ENCODE measurements at places on chromosomes 1 and 21.
A peak's percentile ranks its signal among the peaks of the same experiment; 100 is the strongest.

DNA sequence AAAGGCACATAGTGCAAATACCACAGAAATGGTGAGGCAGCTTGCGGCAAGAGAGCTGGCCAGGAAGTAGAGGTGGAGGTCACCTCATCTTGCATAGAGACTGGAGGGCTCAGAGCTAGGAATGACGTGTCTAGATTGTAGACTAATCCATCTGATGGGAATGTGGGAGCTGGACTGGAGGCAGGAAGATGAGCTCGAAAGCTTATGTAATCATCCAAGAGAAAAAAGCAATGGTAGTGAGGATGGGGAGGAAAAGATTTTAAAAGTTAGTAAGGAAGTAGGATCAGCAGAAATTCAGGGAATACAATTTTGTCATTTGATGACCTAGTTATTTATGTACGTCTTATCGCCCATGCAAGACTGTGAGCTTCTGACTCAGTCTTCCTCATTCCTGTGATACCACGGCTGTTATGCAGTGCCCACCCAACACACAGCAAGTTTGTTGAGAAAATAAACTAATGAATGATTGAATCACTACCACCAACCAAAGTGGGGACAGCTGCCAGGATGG lies 123.9 kb downstream of the RRAGC start:
- no peak for DNase-seq

GRCh38 chr1:24440436-24440835 lies 24.8 kb downstream of the NIPAL3 start:
- DNase-seq, result no peak

GRCh38 chr1:212254853-212255363 lies 30.3 kb upstream of the PPP2R5A start:
- no peak for DNase-seq

DNA sequence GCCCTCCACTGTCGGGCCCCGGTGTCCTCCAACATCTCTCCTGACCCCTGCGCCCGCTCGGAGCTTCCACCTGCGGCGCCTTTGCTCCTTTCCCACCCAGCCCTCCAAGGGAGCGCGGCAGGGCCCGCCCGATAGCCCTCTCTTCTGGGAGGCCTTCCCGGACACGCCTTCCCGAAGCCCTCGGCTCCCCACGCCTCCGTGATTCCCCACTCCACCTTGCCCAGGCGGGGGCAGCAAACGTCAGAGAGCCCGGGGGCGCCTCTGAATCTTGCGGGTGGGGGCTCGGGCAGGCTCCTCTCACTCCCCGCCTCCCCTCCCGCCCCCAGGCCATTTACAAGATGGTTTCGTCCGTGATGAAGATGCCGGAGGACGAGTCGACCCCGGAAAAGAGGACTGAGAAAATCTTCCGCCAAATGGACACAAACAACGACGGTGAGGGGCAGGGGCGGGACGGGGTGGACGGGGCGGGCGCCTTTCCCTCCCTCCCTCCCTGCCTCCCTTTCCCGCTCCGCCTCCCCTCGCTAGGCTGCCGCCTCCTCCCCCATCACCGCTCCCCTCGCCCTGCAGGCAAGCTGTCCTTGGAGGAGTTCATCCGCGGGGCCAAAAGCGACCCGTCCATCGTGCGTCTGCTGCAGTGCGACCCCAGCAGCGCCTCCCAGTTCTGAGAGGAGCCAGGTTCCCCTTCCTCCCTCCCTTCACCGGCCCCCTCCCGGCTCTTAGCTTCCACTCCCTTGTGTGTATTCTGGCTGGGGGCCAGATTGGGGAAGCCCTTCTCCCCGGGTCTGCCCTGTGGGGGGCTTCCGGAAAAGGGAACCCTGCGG lies 7.1 kb downstream of the HPCA start:
- DNase-seq, result no peak

DNA sequence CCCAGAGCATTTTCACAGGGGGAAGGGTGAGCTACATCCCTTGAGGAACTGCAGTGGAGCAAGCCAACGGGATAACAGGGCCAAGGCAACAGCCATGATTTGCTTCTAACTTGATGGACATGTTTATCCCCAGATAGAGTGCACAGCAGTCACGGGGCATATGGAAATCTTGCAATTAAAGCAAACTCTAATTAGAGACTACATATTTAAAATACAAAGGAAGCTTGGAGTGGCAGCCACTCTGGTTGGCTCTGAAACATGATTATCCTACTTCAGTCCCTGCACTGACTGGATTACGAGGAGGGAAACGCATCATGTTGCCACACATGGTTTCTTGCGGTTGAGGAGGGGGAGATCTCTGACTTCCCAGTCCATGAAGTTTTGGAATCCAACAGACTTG lies 60.8 kb downstream of the BEND5 start:
- no peak for DNase-seq

GRCh38 chr1:213138892-213139291 lies 87.9 kb downstream of the RPS6KC1 start:
- no peak for DNase-seq

GRCh38 chr1:84888753-84889152 lies 4.3 kb downstream of the LPAR3 start:
- no peak for DNase-seq

DNA sequence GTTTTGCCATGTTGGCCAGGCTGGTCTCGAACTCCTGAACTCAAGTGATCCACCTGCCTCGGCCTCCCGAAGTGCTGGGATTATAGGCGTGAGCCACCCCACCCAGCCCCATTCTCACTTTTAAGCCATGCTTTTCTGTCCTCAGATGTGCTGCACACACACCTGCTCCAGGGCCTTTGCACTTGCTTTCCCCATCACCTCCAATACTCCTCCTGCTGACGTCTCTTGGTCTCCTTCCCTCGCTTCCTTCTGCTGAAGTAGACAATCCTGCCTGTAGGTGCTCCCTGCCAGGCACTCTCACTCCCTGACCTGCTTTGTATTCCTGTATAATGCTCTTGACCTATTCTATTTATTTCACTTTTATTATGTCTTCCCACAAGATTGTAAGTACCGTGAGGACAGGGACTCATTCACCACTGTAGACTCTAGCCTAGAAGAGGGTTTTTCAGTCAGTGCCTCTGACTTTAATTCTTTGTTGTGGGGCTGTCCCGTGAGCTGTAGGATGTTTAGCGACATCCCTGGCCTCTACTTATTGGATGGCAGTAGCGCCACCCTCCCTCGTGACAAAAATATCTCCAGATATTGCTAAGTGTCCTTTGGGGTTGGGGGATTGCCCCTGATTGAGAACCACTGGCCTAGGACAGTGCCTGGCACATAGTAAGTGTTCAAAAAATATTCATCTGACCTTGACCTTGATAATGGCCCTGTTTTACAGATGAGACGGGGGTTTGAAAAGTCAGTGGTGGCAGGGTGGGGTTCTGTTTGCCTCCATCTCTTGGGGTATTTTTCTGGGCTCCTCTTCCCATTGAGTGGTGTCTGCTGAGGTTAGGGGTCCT lies 4.6 kb downstream of the TNFRSF1B start:
- peak; percentile 39 for DNase-seq

DNA sequence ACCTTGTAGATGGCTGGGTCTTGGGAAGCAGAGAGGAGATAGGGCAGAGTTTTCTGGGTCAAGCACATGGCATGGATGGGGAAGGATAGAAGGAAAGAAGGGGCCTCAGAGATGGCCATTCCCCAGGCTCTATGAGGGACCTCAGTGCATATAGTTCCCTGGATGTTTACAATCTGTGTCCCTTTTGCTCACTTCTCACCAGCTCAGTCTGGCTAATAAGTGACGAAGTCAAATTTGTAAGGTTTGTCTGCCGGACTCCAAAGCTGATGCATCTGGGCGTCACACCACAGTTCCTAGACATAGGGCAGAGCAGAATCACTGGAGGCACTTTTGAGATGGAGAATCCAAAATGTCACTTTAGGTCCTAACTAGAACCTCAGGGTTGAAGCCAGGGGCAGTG lies 416.4 kb upstream of the PROX1 start:
- no peak for DNase-seq

- DNase-seq, result no peak
Measured at GRCh38 chr1:150008699-150009098, 1.8 kb downstream of the OTUD7B start.

- DNase-seq, result no peak
Measured at GRCh38 chr21:43950481-43950880, 61.6 kb upstream of the TRAPPC10 start.

DNA sequence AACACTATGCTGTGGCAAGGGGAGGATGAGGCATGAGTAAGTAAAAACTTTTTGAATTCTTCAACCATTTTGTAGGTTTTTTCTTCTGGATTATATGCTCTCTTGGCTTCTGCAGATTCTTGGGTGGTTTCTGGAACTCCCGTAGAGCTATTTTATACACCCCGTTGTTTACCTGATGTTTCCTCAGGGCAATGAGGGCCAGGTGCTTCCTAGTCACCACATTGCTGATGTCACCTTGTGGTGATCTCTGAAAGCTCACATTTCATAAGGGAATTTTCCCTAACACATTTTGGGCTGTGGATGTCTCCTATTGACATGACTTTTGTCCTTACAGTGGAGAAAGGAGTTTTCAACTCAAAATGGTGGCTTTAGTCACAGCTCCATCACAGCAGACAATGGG lies 356.6 kb downstream of the PLA2G4A start:
- DNase-seq, result no peak

GRCh38 chr1:41436281-41437010 lies 48.0 kb downstream of the EDN2 start:
- DNase-seq, result no peak

- peak; percentile 74 for DNase-seq
Measured at GRCh38 chr1:1290238-1290731, 10.0 kb downstream of the SCNN1D start.

- no peak for DNase-seq
Measured at GRCh38 chr1:9186082-9186859, 48.3 kb upstream of the H6PD start.

- DNase-seq, result no peak
Measured at GRCh38 chr1:25205786-25206185, 26.5 kb downstream of the SYF2 start.

- no peak for DNase-seq
Measured at GRCh38 chr1:39043513-39043912, 17.4 kb downstream of the NDUFS5 start.

DNA sequence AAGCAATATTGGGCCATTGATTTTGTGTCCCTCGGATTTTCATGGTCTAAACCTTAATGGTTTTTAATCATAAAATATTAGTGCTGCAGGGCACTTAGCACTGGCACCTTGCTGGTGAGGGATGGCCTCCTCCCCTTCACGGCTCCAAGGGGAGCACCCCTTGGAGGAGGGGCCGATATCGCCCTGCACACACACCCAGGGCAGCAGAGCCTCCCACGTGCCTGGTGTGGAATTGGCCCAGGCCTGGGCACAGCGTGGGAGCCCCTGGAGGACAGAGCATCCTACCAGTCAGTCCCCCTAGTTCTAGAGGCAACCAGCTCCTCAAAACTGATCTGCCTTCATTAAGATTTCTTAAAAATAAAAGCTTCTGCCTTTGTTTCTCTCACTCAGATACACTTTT lies 90.7 kb upstream of the CSF3R start:
- DNase-seq, result no peak

DNA sequence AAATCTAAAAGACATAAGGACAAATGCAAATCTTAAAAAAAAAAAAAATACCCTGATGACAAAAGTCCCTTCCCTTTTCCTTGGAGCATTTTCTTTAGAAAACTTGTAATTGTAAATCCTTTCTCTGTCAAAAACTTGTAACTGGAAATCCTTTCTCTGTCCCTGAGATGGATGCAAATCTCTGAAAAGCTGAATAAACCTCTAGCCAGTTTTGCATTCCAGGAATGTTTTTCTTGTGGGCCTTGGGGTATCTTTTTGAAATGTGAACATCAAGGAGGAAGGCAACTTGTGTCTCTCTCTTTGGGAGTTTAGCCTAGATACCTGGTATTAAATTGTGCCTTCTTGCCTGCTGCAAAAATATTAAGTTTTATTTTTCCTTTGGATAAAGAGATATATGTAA lies 305.3 kb downstream of the KCNT2 start:
- DNase-seq, result no peak

- DNase-seq, result peak; percentile 82
Measured at GRCh38 chr1:154335025-154335714, 9.8 kb downstream of the ATP8B2 start.

DNA sequence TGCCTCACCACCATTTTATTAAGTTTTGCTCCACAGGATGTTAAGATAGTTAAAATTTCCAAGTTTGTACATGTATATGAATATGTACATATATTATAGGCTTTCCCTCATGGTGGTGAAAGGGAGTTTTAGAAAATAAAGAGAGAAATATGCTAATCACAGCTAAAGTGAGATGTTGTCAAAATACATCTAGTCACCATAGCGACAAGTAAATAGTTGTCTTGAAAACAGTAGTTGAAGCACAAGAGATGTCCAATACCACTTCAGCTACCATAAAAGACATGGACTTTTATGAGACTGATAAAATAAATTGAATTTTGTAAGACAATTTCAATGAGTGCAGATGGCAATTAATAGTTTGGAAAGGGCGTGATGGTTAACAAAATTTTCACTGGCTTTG lies 1600.0 kb downstream of the BRINP3 start:
- DNase-seq, result no peak

- peak; percentile 64 for DNase-seq
Measured at GRCh38 chr1:222653178-222653827, 35.4 kb downstream of the MIA3 start.

GRCh38 chr21:44532712-44533111 lies 7.3 kb downstream of the KRTAP10-1 start:
- no peak for DNase-seq

Data from stimulated activated naive CD8-positive, alpha-beta T cell treated with anti-CD3 and anti-CD28 coated beads, Interleukin-15, amount 100 ng/mL, for 72 hours (primary cell).